ENCODE measurements at places on chromosomes 3 and 15.

DNA sequence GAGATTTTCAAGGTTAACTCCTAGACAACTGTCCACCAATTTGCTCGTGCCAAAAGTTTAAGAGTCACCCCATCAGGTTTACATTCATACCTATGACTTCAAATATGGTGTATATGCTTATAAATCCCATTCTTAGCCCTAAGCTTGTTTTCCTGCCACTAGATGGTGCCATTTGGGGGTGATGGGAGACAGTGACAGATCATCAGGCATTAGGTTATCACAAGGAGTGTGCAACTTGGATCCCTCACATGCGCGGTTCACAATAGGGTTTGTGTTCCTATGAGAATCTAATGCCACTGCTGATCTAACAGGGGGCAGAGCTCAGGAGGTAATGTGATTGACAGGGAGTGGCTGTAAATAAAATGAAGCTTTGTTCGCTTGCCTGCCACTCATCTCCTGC, 182.7 kb downstream of the CNTN6 start:
- no peak for DNase-seq

DNA sequence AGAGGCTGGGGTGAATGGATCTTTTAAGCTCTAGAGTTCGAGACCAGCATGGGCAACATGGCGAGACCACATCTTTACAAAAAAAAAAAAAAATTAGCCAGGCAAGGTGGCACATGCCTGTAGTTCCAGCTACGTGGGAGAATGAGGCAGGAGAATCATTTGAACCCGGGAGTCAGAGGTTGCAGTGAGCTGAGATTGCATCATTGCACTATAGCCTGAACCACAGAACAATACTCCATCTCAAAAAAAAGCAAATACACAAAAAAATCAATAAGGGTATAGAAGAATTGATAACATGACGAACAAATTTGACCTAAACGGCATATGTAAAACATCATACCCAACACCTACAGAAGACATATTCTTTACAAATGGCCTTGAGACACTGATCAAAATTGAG, 668.4 kb downstream of the MECOM start:
- DNase-seq = no peak

GRCh38 chr15:79804838-79805237, 92.0 kb downstream of the MTHFS start:
- DNase-seq = no peak

DNA sequence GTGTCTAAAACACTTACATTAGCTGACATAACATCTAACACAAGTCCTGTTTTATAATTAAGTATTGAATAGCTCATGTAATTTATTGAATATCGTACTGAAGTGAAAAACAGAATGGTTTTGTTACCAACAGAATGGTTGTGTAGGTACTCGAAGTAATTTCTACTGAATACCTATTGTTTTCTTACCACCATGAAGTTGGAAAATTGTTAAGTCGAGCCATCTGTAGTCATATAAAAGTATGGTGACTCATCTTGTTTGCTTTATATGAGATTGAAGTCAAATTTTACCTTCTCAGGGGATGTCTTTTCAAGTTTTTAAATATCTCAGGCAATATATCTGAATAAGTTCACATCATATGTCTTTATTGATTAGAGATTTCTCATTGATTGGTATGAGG, 37.6 kb downstream of the PIAS1 start:
- DNase-seq = no peak

GRCh38 chr3:152943645-152944044, 108.7 kb downstream of the P2RY1 start:
- no peak for DNase-seq

- DNase-seq = no peak
Measured at GRCh38 chr15:82960766-82961165, 8.2 kb upstream of the HOMER2 start.
